ENCODE measurements at places on chromosomes 11 and 22.

- DNase-seq = no peak
Measured at GRCh38 chr22:35642305-35642741, 5.9 kb upstream of the APOL6 start.

DNA sequence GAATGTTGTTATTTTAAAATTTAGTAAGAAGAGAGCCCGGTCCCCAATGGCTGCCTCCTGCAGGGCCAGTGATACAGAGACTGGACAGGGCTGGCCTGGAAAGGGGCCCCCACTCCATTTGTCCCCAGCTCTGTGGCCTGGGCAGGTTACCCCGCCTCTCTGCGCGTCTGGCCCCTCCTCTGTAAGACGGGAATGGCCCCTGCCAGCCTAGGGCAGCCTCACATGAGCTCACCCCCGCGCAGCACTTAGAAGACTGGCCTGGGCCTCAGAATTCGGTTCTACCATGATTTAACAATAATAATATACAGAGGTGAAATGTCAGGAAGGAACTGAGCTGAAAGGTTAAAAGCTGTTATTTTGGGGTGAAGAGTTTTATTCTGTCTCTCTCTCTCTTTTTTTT, 1.3 kb downstream of the APOBEC3G start:
- DNase-seq = no peak

- no peak for DNase-seq
Measured at GRCh38 chr11:10541561-10541930, 559 bp upstream of the RNF141 start.

DNA sequence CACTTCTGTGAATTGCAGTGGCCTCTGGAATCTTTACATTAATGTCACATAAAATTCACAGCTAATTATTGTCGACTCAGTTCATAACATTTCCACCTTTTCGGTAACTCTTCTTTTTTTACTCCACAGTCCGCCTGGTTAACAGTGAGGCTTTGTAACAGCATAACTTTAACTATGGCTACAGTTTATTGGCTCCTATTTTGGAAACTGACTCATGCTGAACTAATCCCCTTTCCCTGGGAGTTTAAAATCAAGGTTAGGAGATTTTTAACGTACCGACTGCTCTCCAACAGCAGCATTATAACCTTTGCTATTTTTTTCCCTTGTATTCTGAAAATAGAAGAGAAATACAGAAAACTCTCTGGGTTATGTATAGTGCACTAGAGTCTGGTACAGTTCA, 3.2 kb upstream of the POGLUT3 start:
- DNase-seq = peak; percentile 10

DNA sequence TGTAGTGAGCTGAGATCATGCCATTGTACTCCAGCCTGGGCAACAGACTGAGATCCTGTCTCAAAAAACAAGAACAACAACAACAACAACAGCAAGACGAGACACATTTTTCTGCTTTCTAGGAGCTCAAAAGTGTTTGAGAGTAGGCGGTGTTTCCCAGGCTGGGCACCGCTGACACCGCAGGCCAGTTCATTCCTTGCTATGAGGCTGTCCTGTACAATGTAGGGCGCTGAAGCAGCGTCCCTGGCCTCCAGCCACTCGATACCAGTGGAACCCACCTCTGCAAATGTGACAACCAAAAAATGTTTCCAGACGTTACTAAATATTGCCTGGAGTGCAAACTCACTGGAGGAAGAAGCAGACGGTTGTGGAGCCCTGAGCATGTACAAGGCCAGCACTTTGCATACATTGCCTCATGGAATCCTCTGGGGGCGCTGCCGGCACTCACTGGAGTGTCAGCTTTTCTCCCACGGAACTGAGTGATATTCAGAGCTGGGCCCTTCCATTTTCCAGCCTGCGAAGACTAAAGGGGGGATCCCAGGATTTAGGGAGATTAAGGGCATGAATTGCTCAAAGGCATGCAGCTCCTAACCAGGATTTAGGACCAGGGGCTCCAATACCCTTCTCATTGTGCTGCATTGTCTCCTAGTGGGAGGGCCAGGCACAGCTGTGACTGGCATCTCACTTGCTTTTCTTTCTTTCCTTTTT, 5.8 kb upstream of the MIEF1 start:
- DNase-seq = peak; percentile 63

DNA sequence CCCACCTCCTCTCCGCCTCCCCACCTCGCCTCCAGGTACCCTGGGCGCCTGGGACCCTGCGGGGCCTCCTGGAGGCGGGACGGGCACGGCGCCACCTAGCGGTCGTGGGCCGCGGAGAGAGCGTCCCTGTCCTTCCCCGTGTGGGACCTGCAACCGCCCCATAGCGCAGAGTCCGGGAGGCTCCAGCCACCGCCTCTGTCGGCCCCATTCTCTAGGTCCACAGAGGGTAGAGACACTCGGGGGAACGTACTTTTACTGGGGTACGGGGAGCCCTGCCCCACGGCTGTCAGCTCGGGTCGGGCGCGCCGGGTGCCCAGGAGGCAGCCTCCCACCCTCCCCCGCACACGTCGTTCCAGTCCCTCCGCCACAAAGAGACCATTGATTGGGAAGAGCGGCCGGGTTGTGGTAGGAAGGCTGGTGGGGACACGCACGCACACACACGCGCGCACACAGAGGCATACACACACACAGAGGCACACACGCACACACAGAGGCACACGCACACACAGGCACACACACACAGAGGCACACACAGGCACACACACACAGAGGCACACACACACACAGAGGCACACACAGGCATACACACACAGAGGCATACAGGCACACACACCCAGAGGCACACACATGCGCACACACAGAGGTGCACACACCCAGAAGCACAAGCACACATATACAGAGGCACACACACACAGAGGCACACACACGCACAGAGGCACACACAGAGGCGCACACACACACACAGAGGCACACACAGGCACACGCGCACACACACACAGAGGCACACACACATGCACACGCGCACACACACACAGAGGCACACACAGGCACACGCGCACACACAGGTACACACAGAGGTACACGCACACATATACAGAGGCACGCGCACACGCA, 12.6 kb upstream of the NECTIN1 start:
- peak; percentile 70 for DNase-seq

GRCh38 chr11:104614961-104615360, 283.3 kb downstream of the CASP12 start:
- no peak for DNase-seq
